ENCODE measurements at places on chromosomes 2 and 18. TPM values are rescaled to one million over a fixed set of nuclear protein-coding genes. Genes with fewer than 3 reads are reported as not detected.

TEX44 gene
- not detected for polyA plus RNA-seq

PARD3B gene
- 3.0 TPM for polyA plus RNA-seq

ORC4 gene
- polyA plus RNA-seq, result 13.9 TPM

TANC1 gene
- polyA plus RNA-seq, result 22.8 TPM

SALL3 gene
- polyA plus RNA-seq, result 0.14 TPM

DTNB gene
- polyA plus RNA-seq, result 3.6 TPM

SLC14A1 gene
- 11.5 TPM for polyA plus RNA-seq

RAPGEF4 gene
- polyA plus RNA-seq, result 5.9 TPM

MBD1 gene
- polyA plus RNA-seq, result 30.3 TPM

SULT1C4 gene
- polyA plus RNA-seq, result 5.2 TPM

SOCS6 gene
- polyA plus RNA-seq, result 7.8 TPM

EFHD1 gene
- 14.7 TPM for polyA plus RNA-seq

CDCA7 gene
- polyA plus RNA-seq, result 0.25 TPM

CREG2 gene
- 0.14 TPM for polyA plus RNA-seq

SNORC gene
- polyA plus RNA-seq, result 0.59 TPM

CD207 gene
- 0.18 TPM for polyA plus RNA-seq

AQP12B gene
- not detected for polyA plus RNA-seq

GKN2 gene
- polyA plus RNA-seq, result not detected

MDH1B gene
- 0.43 TPM for polyA plus RNA-seq

DTNA gene
- 131 TPM for polyA plus RNA-seq

CHRNA1 gene
- polyA plus RNA-seq, result 0.95 TPM

Data from right cardiac atrium (tissue), 5 donors.